H9 (cell line): ENCODE measurements at places on chromosomes 12 and 14.

DNA sequence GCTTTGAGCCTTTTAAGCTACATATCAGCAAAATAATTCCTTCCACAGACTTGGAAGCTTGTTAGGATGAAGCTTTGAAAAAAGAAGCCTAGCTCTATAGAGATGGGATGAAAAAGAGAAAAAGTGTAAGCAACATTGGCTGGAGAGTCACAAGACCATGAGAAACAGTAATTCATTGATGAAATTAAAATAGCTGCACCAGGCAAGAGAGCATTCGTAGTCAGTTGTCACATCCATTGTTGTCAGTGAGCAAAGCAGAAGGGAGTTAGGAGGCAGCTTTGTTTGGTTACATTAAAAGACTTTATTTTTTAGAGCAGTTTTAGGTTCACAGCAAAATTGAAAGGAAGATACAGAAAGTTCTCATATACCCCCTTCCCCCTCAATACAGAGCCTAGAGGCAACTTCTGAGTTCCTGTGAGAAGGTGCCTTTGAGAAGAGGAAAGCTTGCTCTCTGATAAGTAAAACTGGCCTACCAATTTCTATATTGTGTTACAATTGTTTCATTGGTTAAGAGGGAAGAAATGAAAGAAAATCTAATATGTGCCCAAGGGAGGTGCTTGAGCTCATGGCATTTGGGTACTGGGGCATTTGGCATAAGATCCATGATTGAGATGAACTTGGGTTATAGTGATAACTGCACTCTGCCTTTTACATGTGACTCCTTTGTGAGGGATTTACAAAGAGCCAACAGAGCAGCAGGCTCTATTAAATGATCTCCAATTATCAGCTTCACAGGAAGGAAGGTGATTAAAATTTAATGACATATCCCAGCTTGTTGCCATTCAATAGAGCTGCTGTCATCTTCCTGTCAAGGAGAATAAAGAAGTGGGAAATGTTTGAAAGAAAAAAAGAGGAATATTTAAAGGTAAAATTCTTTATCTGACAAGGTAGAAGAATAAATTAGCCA lies 361.3 kb upstream of the TMTC1 start:
- DNase-seq: no peak

DNA sequence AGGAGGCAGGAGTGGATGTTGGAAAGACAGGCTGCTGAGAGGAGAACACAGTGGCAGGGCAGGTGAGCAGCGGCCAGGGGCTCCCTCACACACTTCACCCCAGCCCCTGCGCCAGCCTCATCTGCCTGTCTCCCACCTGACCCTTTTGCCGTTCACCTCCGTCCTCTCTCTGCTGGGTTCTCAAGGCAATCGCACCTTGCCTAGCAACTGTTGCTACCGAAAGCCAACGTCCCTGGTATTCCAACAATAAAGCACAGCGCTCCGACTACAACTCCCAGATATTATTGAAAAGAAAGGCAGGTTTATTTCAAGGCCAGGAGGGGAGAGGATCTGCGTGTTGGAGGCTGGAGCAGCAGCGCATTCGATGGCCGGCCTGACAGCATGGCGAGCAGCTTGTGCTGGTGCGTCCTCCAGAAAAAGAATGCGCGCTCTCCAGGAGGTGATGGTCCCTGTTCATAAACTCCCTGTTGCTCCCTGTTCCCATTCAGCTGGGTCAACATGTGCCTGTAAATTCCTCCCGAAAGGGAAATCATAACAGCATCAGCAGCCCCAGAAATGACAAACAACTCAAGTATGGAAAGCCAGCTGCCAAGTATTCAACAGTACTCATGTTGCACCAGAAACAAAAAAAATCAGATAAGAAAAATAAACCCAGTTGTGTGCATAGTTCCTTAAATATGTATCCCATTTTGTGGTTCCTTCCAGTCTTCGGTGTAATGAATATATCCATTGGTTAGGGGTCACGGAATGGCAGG lies 153.0 kb upstream of the DIO3 start:
- no peak for DNase-seq

DNA sequence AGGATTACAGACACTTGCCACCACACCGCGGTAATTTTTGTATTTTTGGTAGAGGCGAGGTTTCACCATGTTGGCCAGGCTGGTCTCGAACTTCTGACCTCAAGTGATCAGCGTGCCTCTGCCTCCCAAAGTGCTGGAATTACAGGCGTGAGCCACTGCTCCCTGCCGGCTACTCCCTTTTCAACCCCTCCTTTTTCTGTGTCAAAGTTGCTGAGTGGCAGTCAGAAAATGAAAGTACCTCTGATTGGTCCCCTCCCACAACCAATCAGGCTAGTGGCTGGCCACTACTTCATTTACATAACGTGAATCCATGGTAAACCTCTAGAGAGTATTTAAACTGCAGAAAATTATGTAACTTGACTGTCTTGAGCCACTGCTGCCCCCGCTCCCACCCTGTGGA lies 5.9 kb downstream of the RESF1 start:
- DNase-seq: no peak

GRCh38 chr12:20798554-20798953 lies 12.0 kb upstream of the SLCO1B3 start:
- DNase-seq: no peak

DNA sequence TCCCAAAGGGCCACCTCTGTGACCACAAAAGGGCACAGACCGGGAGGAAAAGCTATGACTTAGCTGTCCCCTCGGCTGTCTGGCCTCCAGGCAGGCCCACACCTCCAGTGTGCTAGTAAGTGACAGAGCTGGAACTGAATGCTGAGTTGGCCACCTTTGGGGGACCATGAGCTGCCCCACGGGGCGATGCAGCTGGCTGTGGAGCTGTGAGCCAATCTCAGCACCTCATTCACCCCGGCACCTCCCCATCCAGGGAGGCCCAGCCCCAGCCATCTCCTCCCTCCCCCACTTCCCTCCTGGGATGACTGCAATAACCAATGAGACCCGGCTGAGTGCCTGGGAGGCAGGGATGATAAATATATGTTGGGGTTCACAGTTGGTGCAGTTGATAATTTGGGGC lies 12.2 kb upstream of the TESC start:
- peak; percentile 58 for DNase-seq

- no peak for DNase-seq
These were observed 629 bp downstream of the LETMD1 start for GRCh38 chr12:51048661-51049251.

DNA sequence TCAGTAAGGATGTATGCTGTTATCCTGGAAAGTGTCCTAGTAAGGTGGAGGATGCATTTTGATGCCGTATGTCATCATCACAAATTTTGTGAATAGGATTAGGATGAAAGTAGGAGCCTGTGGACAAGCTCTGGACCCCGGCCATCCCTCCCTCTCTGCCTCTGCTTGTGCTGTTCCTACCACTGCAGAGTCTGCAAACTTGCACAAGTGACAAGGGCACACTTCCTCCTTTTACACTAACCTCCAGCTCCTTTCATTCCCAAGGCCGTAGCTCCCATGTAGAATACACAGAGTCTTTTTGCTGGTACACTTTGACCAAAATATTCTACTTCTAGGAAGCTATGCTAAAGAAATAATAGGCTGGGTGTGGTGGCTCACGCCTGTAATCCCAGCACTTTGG lies 13.3 kb upstream of the TMCC3 start:
- no peak for DNase-seq

DNA sequence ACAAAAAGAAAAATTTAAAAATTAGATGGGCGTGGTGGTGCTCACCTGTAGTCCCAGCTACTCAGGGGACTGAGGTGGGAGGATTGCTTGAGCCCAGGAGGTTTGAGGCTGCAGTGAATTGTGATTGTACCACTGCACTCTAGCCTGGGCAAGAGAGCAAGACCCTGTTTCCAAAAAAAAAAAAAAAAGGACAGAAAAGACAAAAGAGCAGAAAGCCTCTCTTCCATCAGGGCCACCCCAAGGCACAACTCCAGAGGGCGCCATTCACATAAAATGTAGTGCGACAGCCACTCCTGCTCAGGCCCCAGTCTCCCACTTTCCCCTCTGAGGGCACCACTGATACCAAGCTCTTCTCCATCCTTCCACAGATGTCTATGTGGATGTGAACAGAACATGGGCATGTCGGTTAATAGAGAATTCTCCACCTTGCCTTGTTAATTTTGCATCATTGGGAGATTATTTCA lies 41.8 kb downstream of the DGLUCY start:
- DNase-seq: no peak

GRCh38 chr12:94374124-94374523 lies 85.5 kb downstream of the CEP83 start:
- no peak for DNase-seq

DNA sequence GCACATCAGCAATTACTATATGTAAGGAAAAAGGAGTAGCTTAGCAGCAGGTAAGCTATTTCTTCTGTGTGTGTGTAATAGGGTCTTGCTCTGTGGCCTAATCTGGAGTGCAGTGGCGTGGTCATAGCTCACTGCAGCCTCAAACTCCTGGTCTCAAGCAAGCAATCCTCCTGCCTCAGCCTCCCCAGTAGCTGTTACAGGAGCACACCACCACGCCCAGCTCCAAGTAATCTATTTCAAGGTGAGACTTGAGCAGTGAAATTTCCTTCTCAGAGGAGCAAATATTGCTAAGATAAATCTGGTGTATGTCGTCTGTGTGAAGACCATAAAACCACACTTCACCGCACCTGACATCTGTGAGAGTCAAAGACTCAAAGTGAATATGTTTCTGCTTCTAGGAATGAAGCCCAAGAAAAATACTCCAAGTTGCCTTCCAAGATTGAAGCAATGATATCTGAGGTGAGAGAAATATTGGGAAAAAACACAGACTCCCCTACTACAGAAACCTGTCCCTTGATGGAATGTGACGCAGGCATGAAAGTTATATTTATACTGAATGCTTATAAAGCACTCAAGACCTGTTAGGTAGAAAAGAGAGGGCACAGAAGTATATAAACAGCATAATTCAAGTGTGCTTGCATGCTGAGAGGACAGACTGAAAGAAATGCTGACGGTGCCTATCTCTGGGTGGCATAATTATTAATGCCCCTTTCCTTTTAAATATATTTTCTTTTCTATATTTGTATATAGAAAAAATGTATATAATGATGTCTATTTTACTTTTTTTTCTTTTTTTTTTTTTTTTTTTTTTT lies 2.5 kb upstream of the SELPLG start:
- DNase-seq: no peak

DNA sequence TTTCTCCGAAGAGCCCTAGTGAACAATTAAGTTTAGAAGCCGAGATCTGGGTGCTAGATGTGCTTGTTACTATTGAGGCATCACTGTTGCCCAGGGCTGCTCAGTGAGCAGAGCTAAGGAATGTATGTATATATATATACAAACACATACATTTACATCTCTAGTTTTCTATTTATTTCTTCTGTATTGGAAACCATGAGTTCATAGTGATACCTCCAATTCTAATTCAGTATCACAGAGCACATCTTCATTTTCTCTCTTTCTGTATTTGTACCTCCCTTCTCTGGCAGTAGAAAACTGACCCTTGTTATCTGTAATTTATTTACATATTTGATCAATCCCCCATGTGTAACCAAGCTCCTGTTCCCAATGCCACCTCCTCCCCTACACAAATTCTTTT lies 40.7 kb upstream of the FUT8 start:
- no peak for DNase-seq

DNA sequence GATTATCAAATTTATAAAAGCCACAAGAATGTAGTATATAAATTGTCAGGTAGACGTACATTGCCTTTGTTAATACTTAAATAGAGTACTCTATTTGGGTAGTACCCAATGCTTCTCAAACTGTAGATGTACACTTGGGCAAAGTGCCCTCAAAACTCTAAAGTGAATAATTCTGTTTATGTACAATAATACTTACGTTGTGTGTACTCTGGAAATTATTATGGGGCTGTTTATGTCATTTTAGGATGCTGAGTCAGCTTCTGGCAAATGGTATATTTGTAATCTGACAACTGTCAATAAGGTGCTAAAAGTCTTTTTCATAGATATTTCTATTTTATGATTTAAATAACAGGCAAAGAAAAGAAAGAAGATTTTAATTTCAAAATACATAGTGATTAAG lies 102.4 kb downstream of the CCDC91 start:
- DNase-seq: no peak

- no peak for DNase-seq
These were observed 242.5 kb downstream of the ZFP36L1 start for GRCh38 chr14:68550338-68550715.

DNA sequence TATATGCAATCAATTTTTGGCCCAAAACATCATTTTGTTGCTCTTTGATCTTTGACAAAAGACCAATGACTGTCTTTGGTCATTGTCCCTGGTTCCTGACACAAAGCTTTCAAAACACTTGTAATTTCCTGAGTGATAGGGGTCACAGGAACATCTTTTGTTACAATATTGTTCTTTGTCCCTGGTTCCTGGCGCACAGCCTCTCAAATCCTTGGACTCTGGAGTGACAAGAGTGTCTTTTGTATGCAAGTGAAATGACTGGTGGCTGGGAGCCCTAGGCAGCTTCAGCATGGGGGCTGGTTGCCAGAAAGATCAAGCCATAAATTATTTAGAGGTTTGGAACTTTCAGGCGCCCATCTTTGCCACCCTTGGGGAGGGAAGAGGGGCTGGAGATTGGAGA lies 53.9 kb downstream of the DNAH10 start:
- no peak for DNase-seq

DNA sequence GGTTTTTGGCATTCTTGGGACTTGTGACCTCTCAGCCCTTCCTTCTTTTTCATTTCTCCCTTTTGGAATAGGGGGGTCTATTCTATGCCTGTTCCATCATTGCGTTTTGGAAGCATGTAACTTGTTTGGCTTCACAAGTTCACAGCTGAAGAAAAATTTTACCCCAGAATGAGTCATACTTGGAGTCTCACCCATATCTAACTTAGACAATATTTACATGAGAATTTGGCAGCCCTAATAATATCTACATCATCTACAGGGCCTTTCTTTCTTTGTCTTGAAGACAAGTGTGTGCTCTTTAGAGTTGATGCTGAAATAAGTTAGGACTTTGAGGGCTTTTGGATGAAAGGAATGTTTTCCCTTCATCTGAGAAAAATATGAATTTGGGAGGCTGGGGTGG lies 1312.9 kb upstream of the FLRT2 start:
- DNase-seq: no peak

DNA sequence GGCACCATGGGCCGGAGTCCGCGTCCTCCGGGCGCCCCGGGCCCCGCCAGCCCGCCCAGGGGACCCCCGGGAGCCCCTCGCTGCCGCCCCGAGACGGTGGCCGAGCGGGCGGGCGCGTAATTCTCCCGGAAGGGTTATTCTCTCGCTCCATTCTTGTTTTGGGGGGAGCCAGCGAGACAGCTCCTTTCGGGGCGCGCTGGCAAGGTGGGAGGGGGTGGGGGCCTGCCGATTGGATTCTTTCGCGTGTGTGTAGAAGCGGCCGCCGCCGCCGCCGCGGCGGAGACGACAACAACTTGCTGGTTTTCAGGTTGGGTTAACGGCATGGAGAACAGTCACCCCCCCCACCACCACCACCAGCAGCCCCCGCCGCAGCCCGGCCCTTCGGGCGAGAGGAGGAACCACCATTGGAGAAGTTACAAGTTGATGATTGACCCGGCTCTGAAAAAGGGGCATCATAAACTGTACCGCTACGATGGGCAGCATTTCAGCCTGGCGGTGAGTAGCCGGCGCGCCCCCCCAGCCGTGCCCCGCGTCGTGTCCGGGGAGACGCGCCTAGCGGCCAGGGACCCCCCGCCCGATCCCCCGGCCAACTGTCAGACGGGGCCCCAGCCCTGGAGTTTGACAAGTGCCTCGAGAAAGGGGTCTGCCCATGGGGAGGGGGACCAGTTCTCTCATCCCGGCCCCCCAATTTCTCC lies 755 bp downstream of the SETD1B start:
- DNase-seq: no peak

- DNase-seq: peak; percentile 74
These were observed 513 bp downstream of the HOXC11 start for GRCh38 chr12:53973236-53974042.
